Immature natural killer cell (primary cell): ENCODE measurements at places on chromosomes 2 and 18. TPM values are rescaled to one million over a fixed set of nuclear protein-coding genes. Genes with fewer than 3 reads are reported as not detected.

DNA sequence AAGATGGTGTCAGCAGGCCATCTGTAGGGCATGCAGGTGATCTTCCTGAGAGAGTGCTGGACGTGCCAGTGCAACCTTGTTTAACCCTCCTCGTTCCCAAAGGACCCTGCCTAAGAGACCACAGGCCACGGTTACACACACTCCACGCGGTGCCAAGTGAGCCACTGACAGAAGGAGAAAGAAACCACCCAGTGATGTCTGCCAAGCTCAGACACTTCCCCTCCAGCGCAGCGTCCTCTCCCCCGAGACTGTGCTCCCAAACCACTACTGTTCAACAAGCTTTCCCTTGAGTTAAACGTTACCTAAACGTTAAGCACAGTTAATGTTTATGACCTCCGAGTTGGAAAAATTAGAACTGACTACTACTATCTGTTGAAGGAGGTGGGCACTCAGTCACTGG is 119.1 kb upstream of the NCK2 start:
- no peaks in the 10 kb centered on the region for H3K4me1 ChIP-seq
- no peak overlapping the region for H3K27ac ChIP-seq
- no peak overlapping the region for H3K4me3 ChIP-seq
- H3K36me3 ChIP-seq, result no peaks in the 10 kb centered on the region
- DNase-seq, result no peak

GRCh38 chr2:42999391-42999841 is 207.0 kb upstream of the HAAO start:
- H3K27me3 ChIP-seq, result peaks cover 4% of the 10 kb centered on the region
- H3K36me3 ChIP-seq, result no peaks in the 10 kb centered on the region
- no peak overlapping the region for H3K4me3 ChIP-seq
- H3K27ac ChIP-seq, result no peak overlapping the region

Gene GTF2A1L
- polyA plus RNA-seq, result not detected

DNA sequence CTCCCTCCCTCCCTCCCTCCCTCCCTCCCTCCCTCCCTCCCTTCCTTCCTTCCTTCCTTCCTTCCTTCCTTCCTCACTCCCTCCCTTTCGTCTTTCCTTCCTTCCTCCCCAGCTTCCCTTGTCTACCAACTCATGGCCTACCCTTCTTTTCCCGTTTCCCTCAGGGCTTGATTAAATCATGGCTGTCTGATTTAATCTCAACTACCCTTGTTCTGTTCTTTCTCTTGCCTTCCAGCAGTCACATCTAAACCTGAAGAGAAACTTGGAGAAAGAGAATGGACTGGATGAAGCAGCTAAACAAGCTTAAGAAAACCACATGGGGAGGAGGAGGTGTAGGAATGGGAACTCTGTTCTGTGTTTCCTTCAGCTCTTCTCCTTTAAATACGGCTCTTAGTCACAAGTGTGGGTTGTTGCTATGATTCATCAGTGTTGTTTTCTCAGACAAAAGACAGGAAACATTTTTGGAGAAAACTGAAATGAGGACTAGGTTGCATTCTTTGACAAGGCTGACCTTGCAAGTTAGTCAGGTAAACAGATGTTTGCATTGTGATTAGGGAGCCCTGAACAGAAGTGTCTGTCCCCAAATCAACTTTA is 177.9 kb downstream of the LRRTM1 start:
- H3K4me1 ChIP-seq, result no peaks in the 10 kb centered on the region
- DNase-seq, result no peak
- H3K27ac ChIP-seq, result no peak overlapping the region
- H3K27me3 ChIP-seq, result no peaks in the 10 kb centered on the region
- no peaks in the 10 kb centered on the region for H3K36me3 ChIP-seq
- H3K4me3 ChIP-seq, result no peak overlapping the region

GRCh38 chr2:215161301-215161829 is 22.9 kb upstream of the ABCA12 start:
- H3K27ac ChIP-seq, result no peak overlapping the region
- no peaks in the 10 kb centered on the region for H3K27me3 ChIP-seq
- no peak overlapping the region for H3K4me3 ChIP-seq
- no peaks in the 10 kb centered on the region for H3K36me3 ChIP-seq
- no peaks in the 10 kb centered on the region for H3K4me1 ChIP-seq
- no peak for DNase-seq

Gene IL1F10
- polyA plus RNA-seq, result not detected

- no peak overlapping the region for H3K4me3 ChIP-seq
- H3K27me3 ChIP-seq, result peaks cover 2% of the 10 kb centered on the region
- no peak overlapping the region for H3K27ac ChIP-seq
- no peaks in the 10 kb centered on the region for H3K4me1 ChIP-seq
These were observed 27.2 kb downstream of the CHST10 start for GRCh38 chr2:100390001-100390940.

Gene PSMA8
- polyA plus RNA-seq, result 1.4 TPM

Gene OSBPL6
- not detected for polyA plus RNA-seq

- no peak overlapping the region for H3K27ac ChIP-seq
- peaks cover 1% of the 10 kb centered on the region for H3K27me3 ChIP-seq
- H3K4me1 ChIP-seq, result no peaks in the 10 kb centered on the region
- no peak overlapping the region for H3K4me3 ChIP-seq
- no peaks in the 10 kb centered on the region for H3K36me3 ChIP-seq
These were observed 2.8 kb downstream of the ASB18 start for GRCh38 chr2:236261452-236261851.

Gene HNMT
- polyA plus RNA-seq, result 1.3 TPM

GRCh38 chr2:86397986-86398385 is 43.2 kb upstream of the KDM3A start:
- H3K27ac ChIP-seq, result no peak overlapping the region
- no peak for DNase-seq
- no peaks in the 10 kb centered on the region for H3K4me1 ChIP-seq
- no peaks in the 10 kb centered on the region for H3K36me3 ChIP-seq

- no peaks in the 10 kb centered on the region for H3K4me1 ChIP-seq
- H3K27me3 ChIP-seq, result peaks cover 3% of the 10 kb centered on the region
- H3K27ac ChIP-seq, result no peak overlapping the region
- no peak overlapping the region for H3K4me3 ChIP-seq
These were observed 179.5 kb downstream of the PHLPP1 start for GRCh38 chr18:62894681-62895390.
